Glutamatergic neuron (in vitro differentiated cells): ENCODE measurements at places on chromosomes 4 and X. TPM values are rescaled to one million over a fixed set of nuclear protein-coding genes. Genes with fewer than 3 reads are reported as not detected.

DNA sequence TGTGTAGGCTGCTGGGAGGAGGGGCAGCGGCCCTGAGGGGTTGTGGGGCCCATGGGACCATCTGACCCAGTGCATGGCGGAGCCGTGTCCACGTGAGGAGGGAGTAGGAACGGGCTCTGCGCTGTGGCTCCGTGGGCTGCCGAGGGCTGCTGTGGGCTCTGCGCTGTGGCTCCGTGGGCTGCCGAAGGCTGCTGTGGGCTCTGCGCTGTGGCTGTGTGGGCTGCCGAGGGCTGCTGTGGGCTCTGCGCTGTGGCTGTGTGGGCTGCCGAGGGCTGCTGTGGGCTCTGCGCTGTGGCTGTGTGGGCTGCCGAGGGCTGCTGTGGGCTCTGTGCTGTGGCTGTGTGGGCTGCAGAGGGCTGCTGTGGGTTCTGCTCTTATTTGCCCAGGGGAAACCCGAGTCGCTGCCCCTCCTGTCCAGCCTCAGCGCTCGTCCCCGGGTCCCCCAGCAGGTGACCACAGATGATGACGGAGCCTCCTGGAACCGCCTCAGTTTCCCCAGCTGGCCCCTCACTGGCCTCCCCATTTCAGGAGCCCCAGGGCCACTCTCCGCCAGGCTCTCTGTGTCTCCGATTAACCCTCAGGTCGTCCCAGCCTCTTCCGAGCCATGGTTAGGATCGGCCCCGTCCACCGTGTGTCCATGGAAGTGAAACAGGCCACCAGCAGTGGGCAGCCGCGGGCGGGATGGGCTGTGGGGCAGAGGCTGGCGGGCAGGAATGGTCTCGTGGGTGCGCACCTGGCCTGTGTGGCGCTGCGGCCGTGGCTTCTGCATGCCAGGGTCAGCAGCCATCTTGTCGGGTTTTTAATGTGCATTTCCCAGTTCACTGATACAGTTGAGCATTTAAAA lies 20.0 kb downstream of the PCGF3 start:
- H3K27me3 ChIP-seq, result peaks cover 18% of the 10 kb centered on the region
- H3K4me1 ChIP-seq, result peaks cover 27% of the 10 kb centered on the region
- H3K4me3 ChIP-seq, result peak overlapping the region; percentile 49
- peak overlapping the region; percentile 82 for H3K27ac ChIP-seq
- peaks cover 5% of the 10 kb centered on the region for H3K36me3 ChIP-seq
- no peak for DNase-seq

- peaks cover 16% of the 10 kb centered on the region for H3K4me1 ChIP-seq
- no peak overlapping the region for H3K4me3 ChIP-seq
- DNase-seq, result no peak
- peaks cover 16% of the 10 kb centered on the region for H3K27me3 ChIP-seq
Measured at GRCh38 chr4:7387925-7388324, 46.8 kb downstream of the PSAPL1 start.

GRCh38 chr4:162871990-162872389 lies 294.7 kb downstream of the NAF1 start:
- H3K4me3 ChIP-seq, result no peak overlapping the region
- no peaks in the 10 kb centered on the region for H3K27me3 ChIP-seq
- no peak overlapping the region for H3K27ac ChIP-seq
- no peaks in the 10 kb centered on the region for H3K4me1 ChIP-seq
- DNase-seq, result no peak

GRCh38 chr4:153887217-153887616 lies 98.3 kb upstream of the SFRP2 start:
- H3K27me3 ChIP-seq, result peaks cover 1% of the 10 kb centered on the region
- H3K36me3 ChIP-seq, result no peaks in the 10 kb centered on the region
- H3K4me3 ChIP-seq, result no peak overlapping the region
- no peak overlapping the region for H3K27ac ChIP-seq
- no peaks in the 10 kb centered on the region for H3K4me1 ChIP-seq

DNA sequence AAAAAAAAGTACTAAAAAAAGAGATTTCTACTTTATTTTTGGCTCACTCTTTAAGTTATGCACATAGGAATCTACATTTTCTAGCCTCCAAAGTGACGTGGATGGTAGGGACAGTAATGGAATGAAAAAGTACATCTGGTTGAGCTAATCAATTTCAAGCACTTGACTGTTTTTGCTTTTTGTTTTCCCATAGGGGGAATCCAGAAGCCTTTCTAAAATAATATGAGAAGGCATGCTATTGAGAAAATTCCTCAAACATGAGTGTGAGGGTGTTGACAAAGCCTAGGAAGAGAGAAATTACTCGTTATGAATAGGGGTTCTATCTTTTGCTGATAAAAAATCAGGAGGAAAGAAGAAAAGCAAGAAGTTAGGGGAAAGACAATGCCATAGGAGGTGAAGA lies 242.5 kb upstream of the PUDP start:
- H3K4me1 ChIP-seq, result no peaks in the 10 kb centered on the region
- DNase-seq, result no peak
- no peak overlapping the region for H3K27ac ChIP-seq
- H3K27me3 ChIP-seq, result no peaks in the 10 kb centered on the region

HEPH gene
- 2.2 TPM for total RNA-seq

APOOL gene
- 21.6 TPM for total RNA-seq

TCEAL2 gene
- 6.3 TPM for total RNA-seq
